Hematopoietic multipotent progenitor cell (in vitro differentiated cells): ENCODE measurements at places on chromosomes 3 and 15. TPM values are rescaled to one million over a fixed set of nuclear protein-coding genes. Genes with fewer than 3 reads are reported as not detected.

The GATM gene
- 23.2 TPM for total RNA-seq

The GLCE gene
- 7.3 TPM for total RNA-seq

The LMCD1 gene
- 0.81 TPM for total RNA-seq

The PLA1A gene
- total RNA-seq = not detected

The PODXL2 gene
- total RNA-seq = 12.4 TPM

The CORO2B gene
- under 0.01 TPM for total RNA-seq

The SCAP gene
- total RNA-seq = 156 TPM

The EIF2A gene
- 118 TPM for total RNA-seq

The TIMP4 gene
- total RNA-seq = not detected

The TEX9 gene
- 3.8 TPM for total RNA-seq

The LIPC gene
- total RNA-seq = 0.27 TPM

The FSIP1 gene
- 0.27 TPM for total RNA-seq

The P2RY12 gene
- total RNA-seq = not detected

The GOLGA6L4 gene
- 1.9 TPM for total RNA-seq

The FAIM gene
- total RNA-seq = 5.1 TPM

The TGM5 gene
- under 0.01 TPM for total RNA-seq

The RYR3 gene
- 5.4 TPM for total RNA-seq

The VWA5B2 gene
- under 0.01 TPM for total RNA-seq

The OR5K2 gene
- total RNA-seq = not detected

The ADAMTS9 gene
- total RNA-seq = 0.81 TPM

The ARHGEF3 gene
- total RNA-seq = 21.0 TPM

The APOD gene
- not detected for total RNA-seq

The CTXN2 gene
- not detected for total RNA-seq

The SIDT1 gene
- 15.1 TPM for total RNA-seq

The TLR9 gene
- total RNA-seq = under 0.01 TPM

The NR2F2 gene
- not detected for total RNA-seq

The ITPKA gene
- total RNA-seq = 1.1 TPM

The ACSBG1 gene
- total RNA-seq = under 0.01 TPM

The SSR3 gene
- total RNA-seq = 96.1 TPM

The ISL2 gene
- not detected for total RNA-seq

The ZNF80 gene
- total RNA-seq = not detected

The WDR82 gene
- 62.2 TPM for total RNA-seq

The CILP gene
- total RNA-seq = 1.1 TPM

The GPR176 gene
- total RNA-seq = 0.27 TPM

The ZNF502 gene
- total RNA-seq = 1.3 TPM

The TUSC7 gene
- not detected for total RNA-seq
